CD4-positive, alpha-beta T cell treated with Interferon alpha-2 for 1 hour (primary cell): ENCODE measurements at places on chromosomes 12 and 14.

- no peak for DNase-seq
Observed at GRCh38 chr12:113108308-113108707, 27.3 kb downstream of the RASAL1 start.

GRCh38 chr14:23643533-23644194 is 7.5 kb downstream of the DHRS2 start:
- no peak for DNase-seq

- no peak for DNase-seq
Observed at GRCh38 chr14:55701638-55702037, 121.6 kb downstream of the KTN1 start.

GRCh38 chr14:61121355-61121787 is 140.3 kb downstream of the SLC38A6 start:
- no peak for DNase-seq

GRCh38 chr12:105492591-105493545 is 162.4 kb downstream of the C12orf75 start:
- no peak for DNase-seq

GRCh38 chr12:66999141-66999540 is 270.0 kb upstream of the CAND1 start:
- no peak for DNase-seq
